ENCODE measurements at places on chromosomes 16 and 17.

GRCh38 chr16:47504599-47504998, 43.5 kb downstream of the PHKB start:
- no peak for DNase-seq

DNA sequence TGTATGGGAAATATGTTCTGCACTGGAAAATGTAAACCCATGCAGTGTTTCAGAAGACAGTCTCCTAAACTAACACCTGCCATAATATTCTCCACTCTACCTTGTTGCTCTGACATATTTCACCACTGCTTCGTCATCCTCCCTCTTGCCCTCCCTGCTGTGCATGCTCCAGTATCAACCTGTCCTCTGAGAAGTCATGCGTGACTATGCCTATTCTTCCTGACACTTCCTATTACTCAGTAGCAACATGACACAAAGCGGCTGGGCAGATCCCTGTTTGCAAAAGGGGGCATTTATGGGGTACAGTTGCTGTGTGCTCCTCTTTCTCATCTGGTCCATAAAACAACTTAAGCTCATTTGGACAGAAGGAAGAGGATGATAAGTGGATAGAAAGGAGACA, 805.6 kb upstream of the EEF2KMT start:
- DNase-seq = no peak

GRCh38 chr17:81831957-81832607, 1.0 kb downstream of the MCRIP1 start:
- DNase-seq = peak; percentile 55

DNA sequence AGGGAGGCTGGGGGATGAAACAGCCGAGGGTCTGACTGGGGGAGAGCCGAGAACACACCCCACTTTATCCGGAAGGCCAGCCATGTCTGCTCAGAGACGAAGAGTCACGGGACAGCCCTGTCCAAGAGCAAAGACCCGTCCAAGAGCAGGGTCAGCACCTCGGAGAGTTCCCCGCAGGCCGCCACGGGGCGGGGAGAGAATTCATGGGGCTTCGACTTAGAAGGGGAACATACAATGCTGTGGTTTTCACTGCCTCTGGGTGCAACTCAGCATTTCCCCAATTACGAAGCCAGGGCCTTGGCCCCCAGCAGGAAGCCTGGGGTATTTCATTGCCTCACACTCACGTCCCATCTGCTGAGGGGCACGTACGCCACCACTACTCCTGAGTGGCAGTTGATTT, 59.3 kb downstream of the JPH3 start:
- DNase-seq = peak; percentile 10

GRCh38 chr17:81716674-81716996, 4.6 kb downstream of the SLC25A10 start:
- no peak for DNase-seq

DNA sequence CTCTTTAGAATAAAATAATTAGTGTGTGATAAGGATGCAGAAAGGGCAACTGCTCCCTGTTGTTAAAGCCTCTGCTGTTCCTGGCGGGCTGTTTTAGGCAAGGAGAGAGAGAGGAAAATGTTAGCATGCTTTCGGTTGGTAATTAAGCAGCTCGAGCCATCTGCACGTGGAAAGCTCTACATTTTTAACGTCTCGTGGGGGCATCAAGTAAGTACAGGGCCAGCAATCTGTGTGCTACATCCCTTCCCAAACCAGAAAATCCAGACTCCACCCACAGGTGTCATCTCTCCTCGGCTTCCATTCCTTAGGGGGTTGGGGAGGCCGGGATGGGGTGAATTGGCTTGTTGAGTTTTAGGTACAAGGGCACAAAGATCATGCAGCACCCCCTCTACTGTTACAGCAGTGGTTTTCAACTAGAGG, 62.4 kb upstream of the MARCHF10 start:
- no peak for DNase-seq

- DNase-seq = no peak
Measured at GRCh38 chr16:88783391-88784073, 1.5 kb downstream of the PIEZO1 start.
